Activated CD4-positive, alpha-beta memory T cell treated with anti-CD3 and anti-CD28 coated beads, Interleukin-2, amount 10 ng/mL, durations not matched to agents 7 days and 5 days (primary cell): ENCODE measurements at places on chromosomes 16 and 17. TPM values are rescaled to one million over a fixed set of nuclear protein-coding genes. Genes with fewer than 3 reads are reported as not detected.
A peak's percentile ranks its signal among the peaks of the same experiment; 100 is the strongest.

GRCh38 chr17:13973960-13974651, 95.2 kb upstream of the COX10 start:
- H3K4me3 ChIP-seq: no peak overlapping the region
- no peaks in the 10 kb centered on the region for H3K27me3 ChIP-seq
- peaks cover 13% of the 10 kb centered on the region for H3K36me3 ChIP-seq
- peaks cover 5% of the 10 kb centered on the region for H3K4me1 ChIP-seq

DNA sequence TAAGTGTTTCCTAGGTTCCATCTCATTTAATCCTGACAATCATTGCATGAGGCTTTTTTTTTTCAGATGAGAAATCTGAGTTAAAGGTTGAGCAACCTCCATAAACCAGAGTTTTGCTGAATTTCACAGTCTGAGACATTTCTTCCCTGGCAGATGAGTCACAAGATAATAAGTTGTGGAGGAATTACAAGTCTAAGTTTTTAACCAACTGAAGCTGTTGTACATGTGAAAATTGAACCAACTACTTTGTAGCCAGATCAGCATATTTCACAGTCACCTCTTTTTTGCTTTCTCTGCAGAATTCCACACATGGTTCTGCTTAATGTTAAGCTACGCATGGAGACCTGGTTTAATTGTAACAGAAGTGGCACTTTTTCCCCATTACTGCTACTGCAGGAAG, 765.6 kb downstream of the CDH11 start:
- H3K27me3 ChIP-seq: no peaks in the 10 kb centered on the region
- H3K4me1 ChIP-seq: no peaks in the 10 kb centered on the region
- H3K36me3 ChIP-seq: no peaks in the 10 kb centered on the region
- H3K27ac ChIP-seq: no peak overlapping the region
- no peak overlapping the region for H3K4me3 ChIP-seq

GRCh38 chr16:66099306-66099705, 267.2 kb upstream of the CDH5 start:
- H3K27me3 ChIP-seq: no peaks in the 10 kb centered on the region
- no peak overlapping the region for H3K4me3 ChIP-seq
- no peaks in the 10 kb centered on the region for H3K36me3 ChIP-seq
- no peak for DNase-seq
- H3K27ac ChIP-seq: no peak overlapping the region
- no peaks in the 10 kb centered on the region for H3K4me1 ChIP-seq

- H3K4me3 ChIP-seq: no peak overlapping the region
- no peaks in the 10 kb centered on the region for H3K27me3 ChIP-seq
- no peaks in the 10 kb centered on the region for H3K4me1 ChIP-seq
- DNase-seq: no peak
These were observed 774.0 kb upstream of the RBFOX1 start for GRCh38 chr16:6558661-6559060.

DNA sequence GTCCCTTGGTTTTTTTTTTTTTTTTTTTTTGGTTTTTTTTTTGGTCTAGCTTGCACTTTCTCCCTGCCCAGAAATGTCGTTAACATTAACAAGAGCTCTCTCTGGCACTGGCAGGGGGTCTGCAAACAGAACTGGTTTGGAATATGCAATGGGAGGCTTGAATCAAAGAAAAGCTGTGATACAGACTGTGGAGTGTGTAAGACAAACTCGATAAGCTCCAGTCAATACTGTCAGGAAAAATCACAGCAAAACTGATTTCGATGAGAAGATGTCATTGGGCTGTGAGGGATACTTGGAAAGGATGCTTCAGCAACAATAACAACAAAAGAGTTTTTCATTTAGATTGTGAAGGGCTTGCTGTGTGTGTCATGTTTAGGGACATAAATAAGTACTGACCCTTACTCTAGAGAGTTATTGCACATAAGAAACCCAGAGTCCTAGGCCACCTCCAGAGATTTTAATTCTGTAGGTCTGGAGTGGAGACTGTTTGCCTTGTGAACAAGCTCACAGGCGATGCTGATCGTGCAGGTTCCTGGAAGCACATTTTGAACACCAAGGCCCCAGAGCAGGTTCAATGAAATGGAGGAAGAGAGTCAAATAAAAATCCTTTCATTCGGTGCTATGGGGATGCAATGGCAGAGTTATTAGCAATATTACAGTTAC, 470.7 kb upstream of the RBFOX1 start:
- H3K27me3 ChIP-seq: no peaks in the 10 kb centered on the region
- no peak overlapping the region for H3K27ac ChIP-seq
- DNase-seq: no peak
- no peak overlapping the region for H3K4me3 ChIP-seq
- no peaks in the 10 kb centered on the region for H3K4me1 ChIP-seq

DNA sequence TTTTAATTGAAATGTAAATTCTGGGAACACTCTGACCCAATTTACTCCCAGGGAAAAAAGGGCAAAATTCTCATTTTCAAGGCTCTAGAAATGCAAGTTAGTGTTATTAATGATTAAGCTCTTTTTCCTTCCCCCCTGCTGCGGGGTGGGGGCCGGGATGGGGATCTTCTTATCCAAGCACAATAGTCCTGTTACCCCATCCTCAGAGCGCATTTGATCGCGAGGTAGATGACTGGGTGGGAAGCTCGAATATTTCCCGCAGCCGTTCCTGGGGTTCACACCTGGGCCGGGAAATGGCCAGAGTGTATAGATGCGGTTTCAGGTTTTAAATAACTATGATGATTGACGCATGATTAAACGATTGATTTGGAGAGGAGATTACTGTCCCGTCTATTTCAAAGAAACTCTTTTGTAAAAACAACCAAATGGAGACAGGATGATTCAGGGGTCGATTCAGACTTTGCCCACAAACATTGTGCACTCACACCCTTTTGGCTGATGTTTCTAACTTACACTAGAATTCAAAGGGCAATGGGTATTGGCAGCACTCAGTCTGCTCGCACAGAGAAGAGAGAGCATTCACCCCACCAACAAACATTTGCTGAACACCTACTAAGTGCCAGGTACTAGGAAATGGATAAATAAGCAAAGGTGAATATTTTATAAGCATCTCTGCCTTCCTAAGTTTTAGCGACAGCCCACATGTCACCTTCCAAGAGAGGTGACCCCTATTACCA, 55.0 kb downstream of the SALL1 start:
- no peaks in the 10 kb centered on the region for H3K36me3 ChIP-seq
- DNase-seq: no peak
- H3K27me3 ChIP-seq: no peaks in the 10 kb centered on the region
- H3K4me1 ChIP-seq: no peaks in the 10 kb centered on the region

GRCh38 chr17:40950176-40950575, 12.7 kb upstream of the KRT23 start:
- no peak overlapping the region for H3K4me3 ChIP-seq
- no peaks in the 10 kb centered on the region for H3K4me1 ChIP-seq
- H3K27me3 ChIP-seq: peaks cover 55% of the 10 kb centered on the region
- no peak overlapping the region for H3K27ac ChIP-seq
- no peaks in the 10 kb centered on the region for H3K36me3 ChIP-seq

- peaks cover 75% of the 10 kb centered on the region for H3K27me3 ChIP-seq
- peak overlapping the region; percentile 16 for H3K27ac ChIP-seq
- H3K4me1 ChIP-seq: peaks cover 35% of the 10 kb centered on the region
These were observed 2.1 kb downstream of the IRX5 start for GRCh38 chr16:54932737-54933254.

- H3K27ac ChIP-seq: peak overlapping the region; percentile 55
- DNase-seq: peak; percentile 65
- H3K27me3 ChIP-seq: no peaks in the 10 kb centered on the region
- H3K36me3 ChIP-seq: peaks cover 24% of the 10 kb centered on the region
These were observed 11.2 kb downstream of the MRPL27 start for GRCh38 chr17:50361561-50362480.

DNA sequence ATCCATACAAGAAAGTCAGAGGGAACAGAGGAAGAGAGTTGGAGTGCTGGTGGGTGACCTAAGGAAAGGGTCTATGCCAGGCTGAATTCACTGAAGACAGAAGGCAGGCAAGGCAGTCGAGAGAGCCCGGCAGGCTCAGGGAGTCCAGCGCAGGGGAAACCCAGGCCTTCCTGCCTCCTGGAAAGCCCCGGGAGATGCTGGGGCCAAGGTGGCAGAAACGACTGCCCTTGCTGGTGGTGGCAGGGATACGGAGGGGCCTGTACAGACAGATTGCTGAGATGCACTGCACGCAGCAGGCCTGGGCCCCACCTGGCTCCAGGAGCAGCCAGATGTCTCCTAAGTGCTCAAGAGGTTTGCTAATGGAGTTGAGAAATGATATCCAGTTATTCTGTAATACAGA, 59.8 kb downstream of the GTF3C1 start:
- no peak overlapping the region for H3K27ac ChIP-seq
- peaks cover 2% of the 10 kb centered on the region for H3K4me1 ChIP-seq
- peaks cover 48% of the 10 kb centered on the region for H3K36me3 ChIP-seq
- DNase-seq: no peak
- H3K4me3 ChIP-seq: no peak overlapping the region
- H3K27me3 ChIP-seq: no peaks in the 10 kb centered on the region

- H3K4me3 ChIP-seq: peak overlapping the region; percentile 97
- DNase-seq: no peak
- H3K4me1 ChIP-seq: peaks cover 55% of the 10 kb centered on the region
- H3K36me3 ChIP-seq: peaks cover 45% of the 10 kb centered on the region
- H3K27ac ChIP-seq: peak overlapping the region; percentile 92
These were observed 1.0 kb downstream of the TOP2A start for GRCh38 chr17:40416671-40417070.

GRCh38 chr17:75153780-75154194, 525 bp downstream of the JPT1 start:
- DNase-seq: peak; percentile 50
- peak overlapping the region; percentile 93 for H3K4me3 ChIP-seq
- H3K36me3 ChIP-seq: peaks cover 38% of the 10 kb centered on the region
- H3K27ac ChIP-seq: peak overlapping the region; percentile 81
- no peaks in the 10 kb centered on the region for H3K27me3 ChIP-seq
- H3K4me1 ChIP-seq: peaks cover 43% of the 10 kb centered on the region

DNA sequence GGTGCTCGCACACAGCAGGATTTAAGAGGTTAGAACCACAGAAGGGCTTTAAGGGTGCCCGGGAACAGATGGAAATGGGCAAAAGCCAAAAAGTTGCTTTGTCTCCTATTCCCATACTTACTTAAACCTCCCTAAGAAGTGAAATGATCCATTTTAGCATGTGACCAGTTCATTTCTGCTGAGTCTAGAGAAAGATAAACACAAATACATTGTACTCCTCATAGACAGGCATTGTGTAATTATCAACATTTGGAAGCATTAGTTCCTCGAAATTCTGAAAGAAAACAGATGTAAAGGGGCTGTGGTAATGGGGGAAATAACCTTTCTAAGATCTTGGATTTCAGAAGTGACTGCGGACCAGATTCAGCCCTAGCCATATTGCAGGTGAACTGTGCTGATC, 178.3 kb downstream of the CYB561 start:
- no peak overlapping the region for H3K4me3 ChIP-seq
- no peaks in the 10 kb centered on the region for H3K27me3 ChIP-seq
- H3K4me1 ChIP-seq: no peaks in the 10 kb centered on the region
- H3K27ac ChIP-seq: no peak overlapping the region
- DNase-seq: no peak

- peaks cover 24% of the 10 kb centered on the region for H3K36me3 ChIP-seq
- H3K4me3 ChIP-seq: no peak overlapping the region
- peaks cover 40% of the 10 kb centered on the region for H3K4me1 ChIP-seq
- no peak overlapping the region for H3K27ac ChIP-seq
These were observed 97.0 kb upstream of the FA2H start for GRCh38 chr16:74871608-74872007.

GRCh38 chr16:58076514-58076913, 51.0 kb downstream of the MMP15 start:
- H3K27ac ChIP-seq: no peak overlapping the region
- no peak for DNase-seq
- H3K27me3 ChIP-seq: peaks cover 3% of the 10 kb centered on the region
- H3K36me3 ChIP-seq: no peaks in the 10 kb centered on the region
- H3K4me1 ChIP-seq: no peaks in the 10 kb centered on the region

DNA sequence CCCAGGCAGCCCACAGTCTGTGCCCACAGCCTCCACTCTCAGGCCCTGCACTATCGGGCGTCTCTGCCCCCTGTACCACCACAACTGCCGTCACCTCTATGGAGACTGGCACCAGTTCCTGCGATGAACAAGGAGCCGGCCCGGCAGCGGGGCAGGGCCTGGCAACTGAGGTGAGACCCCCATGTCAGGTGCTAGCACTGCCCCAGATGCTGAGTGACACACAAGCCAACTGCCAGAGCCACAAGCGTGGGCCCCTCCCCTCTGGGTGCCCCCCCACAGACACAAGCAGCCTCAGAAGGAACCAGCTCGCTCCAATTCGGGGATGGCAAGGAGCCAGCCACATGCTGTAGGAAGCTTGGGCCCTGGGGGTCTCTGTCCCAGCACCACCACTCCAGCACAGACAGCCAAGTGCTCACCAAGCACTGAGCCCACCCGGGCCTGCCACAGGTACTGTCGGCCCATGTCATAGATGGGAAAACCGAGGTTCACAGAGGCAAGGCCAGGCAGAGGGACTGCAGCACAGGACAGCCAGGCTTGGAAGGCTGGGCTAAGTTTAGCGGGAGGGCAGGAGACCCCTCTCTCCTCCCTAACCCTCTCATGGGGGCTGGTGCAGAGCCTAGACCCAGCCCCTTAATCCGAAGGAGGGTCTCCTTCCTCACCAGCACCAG, 1.5 kb upstream of the PVALEF start:
- no peaks in the 10 kb centered on the region for H3K36me3 ChIP-seq
- H3K4me1 ChIP-seq: no peaks in the 10 kb centered on the region
- H3K27me3 ChIP-seq: peaks cover 14% of the 10 kb centered on the region
- no peak for DNase-seq
- no peak overlapping the region for H3K27ac ChIP-seq

GRCh38 chr17:281365-281999, 71.1 kb downstream of the RPH3AL start:
- no peaks in the 10 kb centered on the region for H3K36me3 ChIP-seq
- no peaks in the 10 kb centered on the region for H3K4me1 ChIP-seq
- H3K27me3 ChIP-seq: no peaks in the 10 kb centered on the region
- H3K4me3 ChIP-seq: no peak overlapping the region
- H3K27ac ChIP-seq: no peak overlapping the region
- DNase-seq: no peak

The STAT5A gene
- total RNA-seq: 88.4 TPM

The HS3ST3A1 gene
- 2.8 TPM for total RNA-seq

The AKAP1 gene
- 19.9 TPM for total RNA-seq

The TP53TG3F gene
- not detected for total RNA-seq

The TBC1D3H gene
- not detected for total RNA-seq

The FOXF1 gene
- total RNA-seq: not detected

The FOXN1 gene
- total RNA-seq: not detected

The ITGB3 gene
- total RNA-seq: 2.2 TPM

The NPIPA3 gene
- not detected for total RNA-seq

The RPL27 gene
- 892 TPM for total RNA-seq

The GAST gene
- not detected for total RNA-seq

The KRT32 gene
- not detected for total RNA-seq

The CAMTA2 gene
- total RNA-seq: 80.1 TPM
